ENCODE measurements at places on chromosomes 1 and 21.
A peak's percentile ranks its signal among the peaks of the same experiment; 100 is the strongest.

- DNase-seq, result no peak
These were observed 58.3 kb upstream of the PLA2G4A start for GRCh38 chr1:186770421-186770820.

- no peak for DNase-seq
These were observed 62.4 kb downstream of the RHBG start for GRCh38 chr1:156431366-156431765.

- no peak for DNase-seq
These were observed 5.5 kb upstream of the PEX10 start for GRCh38 chr1:2417833-2418225.

GRCh38 chr1:246726255-246726679 is 2.1 kb downstream of the SCCPDH start:
- DNase-seq, result no peak

DNA sequence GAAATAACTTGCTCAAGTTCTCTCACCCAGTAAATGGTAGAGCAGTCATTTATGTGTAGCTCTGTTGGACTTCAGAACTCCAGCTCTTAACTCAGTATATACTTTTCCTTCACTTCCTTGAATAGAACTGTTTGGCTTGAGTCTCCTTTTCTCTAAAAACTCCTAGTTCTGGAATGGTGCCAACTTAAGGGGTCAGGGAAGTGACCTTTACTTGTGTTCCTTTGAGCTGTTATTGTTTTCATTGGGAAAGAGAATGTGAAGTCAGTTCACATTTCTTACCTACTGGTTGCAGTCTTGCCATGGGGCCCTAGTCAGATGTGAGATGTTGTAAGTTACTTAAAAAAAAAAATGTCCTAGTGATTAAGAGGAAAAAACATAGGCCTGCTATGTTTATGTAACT is 77.0 kb upstream of the MACF1 start:
- no peak for DNase-seq

- DNase-seq, result peak; percentile 5
These were observed 47.8 kb upstream of the ECE1 start for GRCh38 chr1:21337928-21338572.
